ENCODE measurements at places on chromosomes 7 and 10.

DNA sequence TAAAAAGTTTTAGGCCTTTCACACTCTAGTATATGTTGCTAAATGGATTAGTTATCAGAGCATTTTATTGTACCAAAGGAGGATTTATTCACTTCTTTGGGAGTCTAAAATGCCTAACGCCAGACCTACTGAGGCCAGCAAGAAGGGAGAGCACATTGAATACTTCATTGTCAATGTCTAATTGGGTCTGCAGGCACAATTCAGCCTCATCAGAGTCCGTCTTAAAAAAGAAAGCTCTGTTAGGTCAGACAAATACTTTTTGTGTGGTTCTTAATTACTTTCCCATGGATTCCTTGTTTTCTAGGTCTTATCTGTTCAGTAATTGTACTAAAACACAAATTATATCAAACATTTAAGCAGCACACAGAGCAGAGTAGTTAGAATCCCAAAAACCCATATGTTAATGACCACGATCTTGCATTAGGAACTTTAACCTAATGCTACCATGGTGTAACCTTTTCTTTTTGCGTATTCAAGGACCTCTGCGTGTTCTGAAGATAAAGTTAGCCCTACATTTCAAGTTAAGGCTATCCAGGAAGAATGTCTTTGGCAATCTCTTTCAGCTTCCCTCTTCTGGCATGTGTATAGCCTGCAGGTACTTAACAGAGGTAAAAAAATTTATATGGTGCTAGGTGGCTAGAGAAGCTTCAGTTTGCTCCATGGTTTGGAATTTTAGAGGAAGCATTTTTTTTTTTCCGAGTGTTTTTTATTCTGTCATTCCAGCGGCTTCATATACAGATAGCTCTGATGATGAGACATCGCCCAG lies 45.7 kb upstream of the STRIP2 start:
- DNase-seq, result no peak

- no peak for DNase-seq
Observed at GRCh38 chr10:100911472-100911871, 1.3 kb upstream of the SLF2 start.

GRCh38 chr7:132527467-132528410 lies 48.5 kb downstream of the PLXNA4 start:
- no peak for DNase-seq

GRCh38 chr10:46094931-46095750 lies 49.1 kb upstream of the MSMB start:
- DNase-seq, result peak; percentile 30

DNA sequence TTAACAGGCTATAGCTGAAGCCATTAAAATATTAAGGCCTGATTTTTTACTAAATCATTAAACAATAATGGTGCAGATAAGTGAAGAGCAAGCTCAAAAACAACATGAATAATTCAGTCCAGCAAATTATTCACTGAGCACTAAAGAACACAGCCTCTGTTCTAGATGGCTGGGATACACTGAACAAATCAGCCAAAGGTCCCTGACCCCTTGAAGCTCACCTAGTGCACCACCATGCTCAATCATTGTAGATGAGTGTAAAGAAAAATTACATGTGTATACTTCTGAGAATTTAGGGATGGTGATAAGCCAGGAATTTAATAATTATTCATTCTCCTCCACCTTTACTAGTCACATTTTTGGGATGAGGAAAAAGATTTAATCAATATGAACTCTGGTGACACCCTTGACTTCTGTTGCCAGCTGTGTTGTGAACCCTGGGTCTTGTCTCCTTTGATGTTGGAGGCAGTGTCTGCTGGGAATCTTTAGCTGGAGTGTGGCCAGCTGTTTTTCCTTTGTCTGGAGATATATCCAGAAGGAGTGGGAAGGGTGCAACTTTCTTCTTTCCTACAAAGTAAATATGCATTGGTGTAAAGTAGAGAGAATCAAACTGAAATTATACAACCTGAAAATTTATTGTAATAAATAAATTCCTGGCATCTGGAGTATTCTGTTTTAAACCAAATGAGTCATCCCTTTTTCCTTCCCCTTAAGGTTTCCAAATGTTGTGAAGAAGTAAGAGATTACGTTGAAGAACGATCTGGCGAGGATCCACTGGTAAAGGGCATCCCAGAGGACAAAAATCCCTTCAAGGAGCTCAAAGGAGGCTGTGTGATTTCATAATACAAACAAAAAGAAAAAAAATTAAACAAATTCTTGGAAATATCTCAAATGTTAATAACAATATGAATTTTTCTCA lies 4.0 kb downstream of the GNGT1 start:
- DNase-seq, result peak; percentile 88

- DNase-seq, result peak; percentile 79
Observed at GRCh38 chr10:14397066-14397465, 66.3 kb upstream of the FRMD4A start.

- DNase-seq, result peak; percentile 96
Observed at GRCh38 chr10:73246646-73247508, at the start of gene DNAJC9. TSS of gene DNAJC9 (minus strand) at chr10:73247255. CDS start at chr10:73247189, 66 bp downstream.

- no peak for DNase-seq
Observed at GRCh38 chr7:10706875-10707493, 266.7 kb upstream of the PHF14 start.

DNA sequence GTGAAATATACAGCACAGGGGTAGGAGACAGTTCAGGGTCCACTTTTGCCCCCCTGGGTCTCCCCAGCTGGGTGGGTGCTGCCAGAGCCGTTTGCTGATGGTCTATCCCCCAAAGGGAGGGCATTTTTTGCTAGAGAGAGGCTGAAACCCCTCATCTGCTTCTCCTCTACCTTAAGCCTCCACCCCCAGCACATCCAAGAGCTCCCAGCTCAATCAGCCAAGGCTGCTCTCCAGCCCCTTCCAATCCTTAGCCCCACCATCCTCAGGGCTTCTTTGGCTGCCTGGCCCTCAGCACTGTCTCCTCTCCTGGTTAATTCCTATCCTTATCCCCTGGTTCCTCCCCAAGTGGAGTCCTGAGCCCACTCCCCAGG lies 153.1 kb downstream of the AOAH start:
- no peak for DNase-seq

- DNase-seq, result no peak
Observed at GRCh38 chr7:124697746-124698145, 67.8 kb downstream of the GPR37 start.

- DNase-seq, result no peak
Observed at GRCh38 chr10:117131376-117132327, 6.4 kb downstream of the VAX1 start.

- no peak for DNase-seq
Observed at GRCh38 chr7:93232673-93233018, 480 bp downstream of the VPS50 start.

GRCh38 chr7:13165854-13166253 lies 478.4 kb downstream of the ARL4A start:
- DNase-seq, result no peak

- no peak for DNase-seq
Observed at GRCh38 chr7:151885202-151885580, 8.3 kb upstream of the PRKAG2 start.

GRCh38 chr7:76206633-76207032 lies 4.9 kb downstream of the SRRM3 start:
- DNase-seq, result peak; percentile 22

- peak; percentile 92 for DNase-seq
Observed at GRCh38 chr10:8913720-8914119, 859.2 kb downstream of the GATA3 start.

DNA sequence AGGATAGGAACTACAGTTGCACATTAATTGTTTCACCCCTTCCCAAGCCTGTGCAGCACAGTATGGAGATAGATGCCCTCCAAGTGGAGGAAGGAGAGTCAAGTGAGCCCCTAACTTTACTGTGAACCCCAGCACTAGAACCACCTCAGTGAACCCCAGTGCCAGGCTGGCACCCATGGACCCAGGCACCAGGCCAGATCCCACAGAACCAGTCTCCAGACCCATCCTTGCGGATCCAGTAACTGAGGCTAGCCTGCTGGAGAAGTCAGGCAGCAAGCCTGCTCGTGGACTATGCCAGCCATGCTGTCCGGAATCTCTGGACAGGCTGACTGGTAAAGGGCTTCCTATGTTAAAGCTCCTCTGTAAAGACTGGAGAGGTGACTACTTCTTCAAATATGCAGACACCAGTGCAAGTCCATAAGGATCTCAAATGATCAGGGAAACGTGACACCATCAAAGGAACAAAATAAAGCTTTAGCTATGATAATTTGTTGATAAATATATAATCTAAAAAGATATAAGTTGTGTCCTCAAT lies 27.7 kb downstream of the SHOC2 start:
- no peak for DNase-seq

GRCh38 chr7:56474271-56474670 lies 358.1 kb upstream of the NUPR2 start:
- no peak for DNase-seq

DNA sequence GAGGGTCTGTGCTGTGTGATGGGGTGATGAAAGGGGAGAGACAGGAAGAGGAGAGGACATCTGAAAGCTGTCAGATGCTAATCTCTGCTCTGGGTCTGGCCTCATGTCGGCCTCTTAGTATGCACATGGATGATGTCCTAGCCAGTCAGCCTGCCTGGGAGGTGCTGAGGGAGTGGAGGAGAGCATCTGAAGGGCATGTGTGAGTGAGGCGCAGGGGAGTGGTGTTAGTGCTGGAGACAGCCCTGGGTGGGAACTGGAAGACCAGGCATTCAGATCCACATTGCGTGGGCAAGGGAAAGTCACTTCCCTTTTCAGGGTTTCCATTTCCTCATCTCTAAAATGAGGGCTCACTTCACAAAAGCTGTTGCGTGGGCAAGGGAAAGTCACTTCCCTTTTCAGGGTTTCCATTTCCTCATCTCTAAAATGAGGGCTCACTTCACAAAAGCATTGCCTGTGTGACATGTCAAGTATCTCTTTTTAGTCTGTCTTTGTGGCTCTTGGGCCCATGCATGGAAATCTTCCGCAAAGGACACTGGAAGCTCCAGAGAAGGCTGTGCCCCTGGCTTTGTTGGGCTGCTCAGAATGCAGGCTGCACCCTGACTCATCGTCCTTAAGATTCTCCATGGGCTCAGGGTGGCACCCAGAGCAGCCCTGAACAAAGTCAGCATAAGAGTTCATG lies 10.0 kb downstream of the SFTPD start:
- DNase-seq, result no peak

GRCh38 chr7:44622342-44623151 lies 16.1 kb downstream of the OGDH start:
- no peak for DNase-seq

- peak; percentile 63 for DNase-seq
Observed at GRCh38 chr10:60099998-60100747, 193.8 kb upstream of the CCDC6 start.

DNA sequence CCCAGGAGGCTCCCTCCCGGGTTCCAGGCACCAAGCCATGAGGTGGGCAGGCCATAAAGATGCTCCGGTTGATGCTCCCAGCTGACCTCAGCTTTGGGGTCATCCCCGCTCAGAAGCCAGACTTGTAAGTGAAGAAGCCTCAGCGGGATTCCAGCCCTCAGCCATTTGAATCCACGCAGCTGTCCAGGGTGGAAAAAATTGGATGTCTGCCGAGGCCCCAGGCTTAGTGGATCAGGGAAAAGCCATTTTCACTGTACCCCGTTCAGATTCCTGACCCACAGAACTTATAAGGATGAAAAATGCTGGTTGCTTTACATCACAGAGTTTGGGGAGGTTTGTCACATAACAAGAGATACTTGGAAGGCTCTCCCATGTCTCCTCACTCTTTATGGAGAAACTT lies 49.2 kb upstream of the CPN1 start:
- no peak for DNase-seq

GRCh38 chr10:6771331-6771730 lies 191.3 kb upstream of the PRKCQ start:
- DNase-seq, result no peak

DNA sequence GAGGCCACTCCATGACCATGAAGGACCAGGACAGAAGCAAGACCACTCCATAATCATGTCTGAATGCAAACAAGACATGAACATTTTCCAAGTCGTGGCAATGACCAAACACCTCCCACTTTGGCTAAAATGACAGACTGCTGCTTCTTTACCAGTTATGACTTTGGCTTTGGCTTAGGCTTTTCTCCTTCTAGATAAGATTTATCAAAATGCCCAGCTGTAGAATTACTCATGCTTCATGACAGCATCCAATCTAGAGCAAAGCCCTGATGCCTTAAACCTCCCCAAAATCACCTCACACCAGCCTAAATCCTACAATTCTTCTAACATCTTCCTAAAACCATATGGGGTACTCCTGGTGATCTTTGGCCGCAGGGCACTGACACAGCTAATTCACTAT lies 102.1 kb downstream of the VPS41 start:
- DNase-seq, result no peak

DNA sequence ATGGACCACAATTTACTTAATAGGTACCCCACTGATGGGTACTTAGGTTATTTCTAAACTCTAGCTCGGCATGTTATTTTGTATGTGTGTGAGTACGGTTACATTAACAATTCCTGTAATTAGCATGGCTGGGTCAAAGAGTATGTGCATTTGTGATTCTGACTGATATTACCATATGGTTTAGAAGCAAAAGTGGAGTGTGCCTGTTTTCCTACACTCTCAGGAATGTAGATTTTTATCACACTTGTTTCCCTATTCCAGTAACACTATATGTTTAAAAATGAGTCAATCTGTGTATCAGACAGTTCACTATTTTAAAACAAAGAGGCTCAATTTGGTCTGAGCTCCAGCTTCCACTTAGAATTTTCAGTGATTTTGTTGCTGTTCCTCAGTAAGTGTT lies 44.6 kb upstream of the GSDME start:
- DNase-seq, result no peak

DNA sequence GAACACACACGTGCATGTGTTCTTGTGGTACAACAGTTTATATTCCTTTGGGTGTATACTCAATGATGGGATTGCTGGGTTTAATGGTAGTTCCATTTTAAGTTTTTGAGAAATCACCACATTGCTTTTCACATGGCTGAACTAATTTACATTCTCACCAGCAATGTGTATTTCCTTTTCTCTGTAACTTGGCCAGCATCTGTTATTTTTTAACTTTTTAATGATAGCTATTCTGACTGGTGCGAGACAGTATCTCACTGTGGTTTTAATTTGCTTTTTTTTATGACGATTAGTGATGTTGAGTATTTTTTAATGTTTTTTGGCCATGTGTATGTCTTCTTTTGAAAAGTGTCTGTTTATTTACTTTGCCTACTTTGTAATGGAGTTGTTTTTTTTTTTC lies 256.6 kb downstream of the ZWINT start:
- no peak for DNase-seq

GRCh38 chr10:12902135-12902572 lies 99.4 kb downstream of the CCDC3 start:
- DNase-seq, result peak; percentile 77

DNA sequence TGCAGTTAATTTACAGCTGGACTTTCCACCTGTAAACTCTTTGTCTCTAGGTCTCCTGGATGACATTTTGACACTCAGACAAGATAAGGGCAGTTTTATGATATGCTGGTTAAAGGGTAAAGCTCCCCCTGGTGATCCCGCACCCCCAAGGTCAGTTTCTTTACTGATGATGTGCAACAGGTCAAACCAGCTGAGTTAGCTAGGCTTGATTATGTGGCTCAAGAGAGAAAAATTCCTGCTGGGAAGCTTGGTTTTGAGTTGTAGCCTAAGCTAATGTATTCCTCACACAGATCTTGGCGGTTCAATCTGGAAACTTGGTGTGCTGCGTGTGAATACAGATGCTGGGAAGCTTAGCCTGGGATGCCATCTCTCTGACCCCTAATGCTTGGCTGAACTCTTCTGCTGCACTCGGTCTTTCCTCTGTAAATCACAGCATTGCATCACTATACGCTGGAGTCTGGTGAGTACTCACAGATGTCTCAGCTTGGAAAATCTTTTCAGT lies 11.4 kb upstream of the AKR1D1 start:
- DNase-seq, result no peak

All from MCF 10A (cell line).